ENCODE measurements at places on chromosomes 11 and 22. TPM values are rescaled to one million over a fixed set of nuclear protein-coding genes. Genes with fewer than 3 reads are reported as not detected.

RFPL1 gene
- total RNA-seq, result not detected

MYRF gene
- total RNA-seq, result 36.3 TPM

GRCh38 chr11:105046898-105047579 is 1.9 kb upstream of the CARD16 start:
- no peak for DNase-seq

DNA sequence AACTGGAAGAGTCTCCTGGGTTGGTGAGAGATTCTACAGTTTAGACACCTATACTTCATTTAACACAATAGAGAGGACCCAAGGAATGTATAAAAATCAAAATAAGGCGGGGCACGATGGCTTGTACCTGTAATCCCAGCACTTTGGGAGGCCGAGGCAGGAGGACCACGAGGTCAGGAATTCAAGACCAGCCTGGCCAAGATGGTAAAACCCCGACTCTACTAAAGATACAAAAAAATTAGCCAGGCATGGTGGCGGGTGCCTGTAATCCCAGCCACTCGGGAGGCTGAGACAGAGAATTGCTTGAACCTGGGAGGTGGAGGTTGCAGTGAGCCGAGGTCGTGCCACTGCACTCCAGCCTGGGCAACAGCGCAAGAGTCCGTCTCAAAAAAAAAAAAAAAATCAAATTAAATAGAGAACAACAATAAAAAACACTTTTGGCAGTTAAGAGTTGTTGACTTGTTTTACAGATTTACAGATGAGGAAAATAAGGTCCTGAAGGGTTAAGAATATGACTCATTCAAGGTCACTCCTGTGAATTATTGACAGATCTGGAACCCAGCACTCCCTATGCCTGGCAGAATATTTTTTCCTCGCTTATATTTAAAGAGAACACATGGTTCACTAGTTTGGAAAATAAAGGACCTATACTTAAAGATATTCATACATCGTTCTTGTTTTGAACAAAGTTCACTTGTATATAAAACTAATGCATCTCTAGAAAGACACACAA is 5.2 kb downstream of the LGR4 start:
- no peak for DNase-seq

All from kidney (tissue), 22 donors.